ENCODE measurements at places on chromosomes 1 and 21. TPM values are rescaled to one million over a fixed set of nuclear protein-coding genes. Genes with fewer than 3 reads are reported as not detected.

The COL6A1 gene
- total RNA-seq = 3.5 TPM

DNA sequence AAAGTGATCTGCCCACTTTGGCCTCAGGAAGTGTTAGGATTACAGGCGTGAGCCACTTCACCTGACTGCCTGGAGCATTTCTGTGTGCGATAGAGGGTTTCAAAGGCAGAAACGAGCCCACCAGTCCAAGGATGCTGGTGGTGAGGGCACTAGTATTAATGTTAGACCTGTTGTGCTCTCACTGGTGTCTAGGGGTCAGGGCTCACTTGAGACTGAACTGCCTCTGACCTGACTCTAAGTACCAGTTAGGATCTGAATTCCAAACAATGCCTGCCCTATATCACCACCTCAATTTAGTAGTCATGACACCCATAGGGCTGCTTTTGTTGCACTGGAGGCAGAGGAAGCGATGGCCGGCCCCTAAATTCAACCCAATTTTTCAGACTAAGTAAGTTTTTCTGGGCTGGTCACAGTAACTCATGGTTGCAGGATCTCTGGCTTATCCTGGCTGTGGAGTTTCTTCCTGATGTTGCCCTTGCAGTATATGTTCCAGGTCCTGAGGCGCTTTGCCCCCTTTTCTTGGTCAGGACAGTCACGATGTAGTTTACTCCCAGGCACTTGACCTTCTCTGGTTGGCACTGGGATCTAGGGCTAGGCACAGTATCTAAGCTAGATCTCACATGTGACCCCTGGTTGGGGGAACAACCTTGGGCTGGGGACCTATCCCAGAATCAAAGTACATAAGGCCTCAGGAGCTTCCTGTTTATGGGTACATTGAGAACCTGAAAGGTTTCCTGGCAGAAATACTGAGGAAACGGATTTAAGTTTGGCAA, 4.5 kb downstream of the CCDC17 start:
- H3K36me3 ChIP-seq = peaks cover 31% of the 10 kb centered on the region
- no peaks in the 10 kb centered on the region for H3K27me3 ChIP-seq
- no peaks in the 10 kb centered on the region for H3K4me1 ChIP-seq
- peak overlapping the region; percentile 21 for H3K27ac ChIP-seq

The F5 gene
- total RNA-seq = 0.99 TPM

DNA sequence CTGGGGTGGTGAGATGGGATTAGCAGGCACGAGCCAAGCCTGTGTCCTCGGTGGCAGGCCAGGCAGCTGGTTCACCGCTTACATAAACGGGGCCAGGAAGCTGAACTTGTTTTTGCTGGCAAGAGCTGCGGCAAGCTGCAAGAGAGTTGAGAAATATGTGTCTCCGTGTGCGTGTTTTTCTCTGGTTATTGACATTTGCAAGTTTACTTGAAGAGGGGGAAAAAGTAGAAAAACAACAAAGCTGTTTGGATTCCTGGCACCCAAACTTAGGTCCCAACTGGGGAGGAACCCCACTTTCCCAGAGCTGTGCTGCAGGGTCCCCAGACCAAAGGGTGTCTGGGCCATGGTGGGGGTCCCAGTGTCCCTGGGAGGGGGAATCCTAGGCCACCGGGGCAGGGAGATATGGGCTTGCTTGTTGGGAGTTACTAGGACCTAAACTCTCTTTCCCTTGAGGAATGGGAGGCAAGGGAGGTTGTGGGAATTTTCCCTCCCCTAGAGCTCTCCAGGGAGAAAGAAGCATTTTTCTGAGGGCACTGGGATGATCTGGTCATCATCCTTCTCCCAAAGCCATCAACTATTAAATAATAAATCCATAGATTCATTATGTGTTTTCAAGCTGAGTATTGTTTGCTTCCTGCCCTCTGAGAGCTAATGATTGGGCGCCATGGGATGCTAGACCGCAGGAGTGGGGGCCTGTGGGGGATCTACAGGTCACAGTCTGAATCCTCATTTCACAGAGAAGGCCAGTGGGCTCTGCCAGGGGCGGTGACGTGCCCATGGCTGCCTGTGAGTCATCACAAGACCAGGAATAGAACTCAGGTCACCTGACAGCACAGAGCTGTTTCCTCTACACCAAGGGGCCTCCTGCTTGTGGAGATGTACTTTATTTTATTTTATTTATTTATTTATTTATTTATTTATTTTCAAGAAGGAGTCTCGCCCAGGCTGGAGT, 14.8 kb downstream of the IL6R start:
- no peaks in the 10 kb centered on the region for H3K36me3 ChIP-seq
- DNase-seq = no peak
- peaks cover 16% of the 10 kb centered on the region for H3K4me1 ChIP-seq
- H3K27ac ChIP-seq = peak overlapping the region; percentile 73
- peaks cover 7% of the 10 kb centered on the region for H3K27me3 ChIP-seq
- H3K4me3 ChIP-seq = peak overlapping the region; percentile 15

DNA sequence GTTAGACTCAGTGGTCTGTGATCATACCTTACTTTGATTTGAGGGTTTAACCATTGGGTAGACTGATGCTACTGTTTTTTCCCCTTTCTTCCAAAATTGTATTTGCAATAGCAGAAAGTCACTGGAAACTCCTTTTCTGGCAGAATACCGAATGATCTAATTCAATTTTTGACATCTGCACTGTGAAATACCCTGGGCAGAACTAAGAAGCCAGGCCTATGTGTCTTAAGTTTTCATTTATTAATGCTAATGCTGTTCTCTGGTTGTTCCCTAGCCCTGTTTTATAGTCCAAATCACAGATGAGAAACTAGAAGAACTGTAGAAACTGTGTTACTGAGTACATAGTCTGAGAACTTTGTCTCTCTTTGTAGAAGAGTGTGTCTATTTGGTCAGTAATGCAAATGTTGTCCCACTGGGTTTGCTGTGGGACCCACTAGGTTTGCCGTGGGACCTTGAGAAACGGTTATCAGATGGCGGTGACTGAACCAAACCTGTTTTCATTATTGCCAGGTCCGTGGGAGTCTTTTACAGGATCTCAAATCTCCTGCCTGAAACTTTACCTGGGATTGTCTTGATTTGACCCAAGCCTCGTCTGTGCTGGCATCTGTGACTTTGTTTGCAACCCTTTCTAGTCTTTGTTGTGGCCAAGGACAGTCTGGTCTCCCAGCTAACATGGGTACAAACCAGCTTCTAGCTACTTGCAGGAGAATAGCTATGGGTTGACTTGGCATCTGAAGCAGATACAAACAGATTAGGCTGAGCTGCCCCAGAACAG, 41.4 kb downstream of the PEX14 start:
- H3K27me3 ChIP-seq = no peaks in the 10 kb centered on the region
- H3K4me1 ChIP-seq = peaks cover 52% of the 10 kb centered on the region

GRCh38 chr1:1206966-1207531, 657 bp upstream of the TNFRSF18 start:
- H3K27me3 ChIP-seq = peaks cover 2% of the 10 kb centered on the region
- peak overlapping the region; percentile 61 for H3K27ac ChIP-seq
- no peak for DNase-seq
- H3K4me1 ChIP-seq = peaks cover 10% of the 10 kb centered on the region
- H3K4me3 ChIP-seq = peak overlapping the region; percentile 71

The SPRR1A gene
- not detected for total RNA-seq

DNA sequence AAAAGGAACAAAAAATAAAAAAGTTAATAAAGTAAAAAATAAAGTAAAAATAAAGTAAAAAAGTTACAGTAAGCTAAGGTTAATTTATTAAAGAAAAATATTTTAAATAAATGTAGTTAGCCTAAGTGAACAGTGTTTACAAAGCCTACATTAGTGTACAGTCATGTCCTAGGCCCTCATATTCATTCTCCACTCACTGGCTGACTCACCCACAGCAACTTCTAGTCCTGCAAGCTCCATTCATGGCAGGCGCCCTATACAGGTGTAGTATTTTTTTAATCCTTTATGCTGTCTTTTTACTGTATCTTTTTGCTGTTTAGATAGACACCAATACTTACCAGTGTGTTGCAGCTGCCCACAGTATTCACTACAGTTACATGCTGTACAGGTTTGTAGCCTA, 12.4 kb downstream of the ADAR start:
- no peaks in the 10 kb centered on the region for H3K27me3 ChIP-seq
- peaks cover 37% of the 10 kb centered on the region for H3K36me3 ChIP-seq
- H3K27ac ChIP-seq = no peak overlapping the region
- no peak overlapping the region for H3K4me3 ChIP-seq
- DNase-seq = no peak
- peaks cover 16% of the 10 kb centered on the region for H3K4me1 ChIP-seq

DNA sequence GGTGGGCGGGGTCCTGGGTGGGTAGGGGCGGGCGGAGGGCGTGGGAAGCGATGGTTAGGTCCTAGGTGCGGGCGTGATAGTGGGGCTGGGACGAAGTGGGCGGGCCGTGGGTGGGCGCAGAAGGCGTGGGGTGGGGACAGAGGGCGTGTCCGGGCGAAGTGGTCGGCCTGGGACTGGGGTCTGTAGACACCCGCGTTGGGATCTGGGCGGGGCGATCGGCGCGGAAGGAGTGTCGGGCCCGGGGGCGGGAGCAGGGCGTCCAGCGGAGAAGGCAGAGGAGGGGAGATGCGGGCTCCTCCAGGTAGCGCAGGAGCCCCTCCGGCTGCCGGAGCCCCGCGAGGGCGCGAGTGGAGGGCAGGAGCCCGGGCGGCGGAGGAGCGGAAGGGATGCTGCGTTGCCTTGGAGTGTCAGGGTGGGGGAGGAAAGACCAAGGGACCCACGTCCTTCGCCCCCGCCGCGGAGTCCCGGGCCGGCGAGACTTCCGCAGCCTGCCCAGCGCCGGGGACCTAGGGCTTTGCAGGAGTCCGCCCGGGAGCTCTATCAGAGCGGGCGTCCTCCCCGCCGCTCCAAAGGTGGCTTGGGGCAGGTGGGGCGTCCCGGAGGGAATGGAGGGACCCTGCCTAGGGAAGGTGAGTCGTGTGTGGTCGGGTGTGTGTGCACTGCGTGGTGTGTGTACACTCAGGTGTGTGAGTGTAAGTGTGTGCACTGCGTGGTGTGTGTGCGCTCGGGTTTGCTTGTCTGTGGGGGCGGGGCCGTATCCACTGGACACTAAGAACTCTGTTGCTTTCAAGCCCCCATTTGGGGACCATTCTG, 27.0 kb upstream of the PRSS38 start:
- peaks cover 5% of the 10 kb centered on the region for H3K4me1 ChIP-seq
- peak overlapping the region; percentile 78 for H3K4me3 ChIP-seq
- DNase-seq = peak; percentile 82

DNA sequence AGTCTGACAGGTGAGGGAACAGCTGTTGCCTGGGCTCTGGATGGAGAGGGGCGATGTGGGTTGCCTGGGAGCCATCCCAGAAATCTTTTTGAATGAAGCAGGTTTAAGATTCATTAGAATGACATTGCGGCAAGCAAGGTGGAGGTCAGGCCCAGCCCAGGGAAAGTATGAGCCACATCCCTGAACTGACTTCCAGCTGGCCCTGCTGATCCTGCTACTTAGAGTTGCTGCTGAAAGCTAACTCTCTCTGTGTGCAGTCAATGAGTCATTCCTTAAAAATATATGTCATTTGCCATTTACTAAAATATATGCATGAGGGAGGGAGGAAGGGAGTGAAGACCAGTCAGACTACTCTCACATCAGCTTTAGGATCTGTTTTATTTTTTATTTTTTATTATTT, 54.3 kb upstream of the RAB3GAP2 start:
- DNase-seq = no peak
- H3K36me3 ChIP-seq = no peaks in the 10 kb centered on the region
- H3K4me1 ChIP-seq = no peaks in the 10 kb centered on the region
- no peak overlapping the region for H3K4me3 ChIP-seq
- H3K27ac ChIP-seq = no peak overlapping the region
- peaks cover 4% of the 10 kb centered on the region for H3K27me3 ChIP-seq

- no peaks in the 10 kb centered on the region for H3K36me3 ChIP-seq
- no peak overlapping the region for H3K4me3 ChIP-seq
- DNase-seq = no peak
Measured at GRCh38 chr1:116105996-116106395, 5.2 kb upstream of the MAB21L3 start.

DNA sequence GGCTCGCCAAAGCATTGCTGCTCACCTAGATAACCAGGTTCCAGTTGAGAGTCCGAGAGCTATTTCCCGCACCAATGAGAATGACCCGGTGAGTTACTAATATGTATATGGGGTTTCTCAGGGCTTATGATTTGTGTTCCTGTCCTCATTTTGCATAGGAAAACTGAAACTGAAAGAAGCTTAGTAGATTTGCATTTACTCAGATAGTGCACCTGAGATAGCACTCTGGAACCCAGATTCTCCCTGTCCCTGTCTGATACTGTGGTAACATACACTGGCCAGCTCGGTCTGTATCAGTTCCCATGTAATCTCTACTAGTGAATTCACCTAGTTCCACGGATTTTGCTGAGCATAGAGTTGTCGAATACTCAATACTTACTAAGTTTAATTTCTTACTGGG, 28.1 kb downstream of the DAP3 start:
- DNase-seq = no peak
- H3K4me3 ChIP-seq = peak overlapping the region; percentile 22
- peaks cover 15% of the 10 kb centered on the region for H3K36me3 ChIP-seq
- H3K4me1 ChIP-seq = peaks cover 12% of the 10 kb centered on the region
- H3K27me3 ChIP-seq = no peaks in the 10 kb centered on the region

DNA sequence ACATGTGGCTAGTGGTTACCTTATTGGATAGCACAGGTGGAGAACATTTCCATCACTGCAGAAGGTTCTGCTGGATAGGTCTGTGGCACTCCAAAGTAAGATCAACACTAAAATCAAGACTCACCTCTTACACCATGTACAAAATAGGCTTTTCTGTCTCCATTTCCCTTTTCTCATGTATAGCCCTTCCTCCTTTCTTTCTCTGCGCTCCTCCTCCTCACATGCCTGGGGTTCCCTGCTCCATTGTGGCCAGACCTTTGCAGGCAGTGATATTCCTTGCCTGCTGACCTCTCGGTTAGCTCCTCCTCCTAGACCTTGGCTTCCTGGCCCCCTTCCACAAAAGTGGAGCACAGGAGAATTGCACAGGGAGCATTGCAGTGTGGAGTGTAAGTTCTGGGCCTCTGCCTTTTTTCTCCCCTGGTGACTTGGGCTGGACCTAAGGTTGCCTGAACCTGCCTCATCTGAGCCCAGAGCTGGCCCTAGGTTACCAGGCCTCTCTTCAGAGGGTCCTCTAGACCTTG, 33.2 kb upstream of the RBM15 start:
- no peaks in the 10 kb centered on the region for H3K36me3 ChIP-seq
- H3K27me3 ChIP-seq = peaks cover 6% of the 10 kb centered on the region
- DNase-seq = no peak
- no peak overlapping the region for H3K27ac ChIP-seq
- no peaks in the 10 kb centered on the region for H3K4me1 ChIP-seq

DNA sequence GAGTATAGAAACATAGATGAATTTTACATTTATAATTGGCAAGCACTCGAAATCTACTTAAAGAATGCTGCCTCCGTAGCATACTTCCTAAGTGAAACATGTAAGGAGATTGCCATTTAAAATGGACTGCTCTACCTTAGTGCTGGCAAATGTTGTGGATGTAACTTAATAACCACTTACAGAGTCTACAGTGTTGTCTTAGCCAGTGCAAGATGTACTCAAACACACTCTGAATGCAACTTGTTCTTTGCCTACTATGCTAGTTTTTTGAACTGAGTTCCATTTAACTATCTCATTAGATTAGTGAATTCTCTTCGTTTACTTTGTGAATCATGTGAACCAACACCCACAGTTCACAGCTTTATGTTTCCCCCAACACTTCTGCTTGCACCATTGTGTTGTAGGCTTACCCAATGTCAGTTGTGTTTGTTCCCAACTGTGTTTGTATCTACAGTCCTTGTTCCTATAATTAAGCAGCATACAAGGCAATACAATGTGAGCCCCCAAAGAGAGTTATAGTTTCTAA, 345.5 kb upstream of the LYPLAL1 start:
- no peaks in the 10 kb centered on the region for H3K36me3 ChIP-seq
- H3K4me3 ChIP-seq = no peak overlapping the region
- H3K4me1 ChIP-seq = no peaks in the 10 kb centered on the region
- H3K27ac ChIP-seq = no peak overlapping the region
- H3K27me3 ChIP-seq = no peaks in the 10 kb centered on the region

The FAM72B gene
- 23.9 TPM for total RNA-seq

Data from activated naive CD8-positive, alpha-beta T cell treated with anti-CD3 and anti-CD28 coated beads, Interleukin-2, amount 10 ng/mL, durations not matched to agents 7 days and 5 days (primary cell).